ENCODE measurements at places on chromosomes 7 and 10. TPM values are rescaled to one million over a fixed set of nuclear protein-coding genes. Genes with fewer than 3 reads are reported as not detected.

The PDGFA gene
- 120 TPM for total RNA-seq

The AMZ1 gene
- total RNA-seq: 2.4 TPM

- no peak for DNase-seq
Observed at GRCh38 chr7:8134089-8134733, 127.8 kb downstream of the ICA1 start.

DNA sequence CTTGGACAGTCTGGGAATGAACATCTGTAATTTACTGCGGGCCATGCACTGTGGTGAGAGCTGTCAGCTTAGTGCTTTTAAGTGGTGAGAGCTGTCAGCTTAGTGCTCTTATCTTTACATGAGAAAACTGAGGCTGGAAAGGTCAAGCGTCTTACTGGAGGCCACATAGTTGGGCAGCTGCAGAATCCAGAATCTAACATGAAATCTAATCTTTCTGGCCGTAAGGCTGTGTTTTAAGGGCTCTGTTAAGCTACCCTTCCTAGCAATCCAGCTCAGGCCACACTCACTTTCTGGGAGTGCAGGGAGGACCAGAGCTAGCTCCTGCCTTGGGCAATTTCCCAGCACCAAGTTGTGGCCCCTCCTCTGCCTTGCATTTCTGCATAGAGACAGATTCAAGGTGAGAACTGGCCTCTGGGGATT lies 70.2 kb downstream of the SORCS3 start:
- peak; percentile 57 for DNase-seq

GRCh38 chr7:150965273-150965830 lies 12.8 kb downstream of the KCNH2 start:
- no peak for DNase-seq

DNA sequence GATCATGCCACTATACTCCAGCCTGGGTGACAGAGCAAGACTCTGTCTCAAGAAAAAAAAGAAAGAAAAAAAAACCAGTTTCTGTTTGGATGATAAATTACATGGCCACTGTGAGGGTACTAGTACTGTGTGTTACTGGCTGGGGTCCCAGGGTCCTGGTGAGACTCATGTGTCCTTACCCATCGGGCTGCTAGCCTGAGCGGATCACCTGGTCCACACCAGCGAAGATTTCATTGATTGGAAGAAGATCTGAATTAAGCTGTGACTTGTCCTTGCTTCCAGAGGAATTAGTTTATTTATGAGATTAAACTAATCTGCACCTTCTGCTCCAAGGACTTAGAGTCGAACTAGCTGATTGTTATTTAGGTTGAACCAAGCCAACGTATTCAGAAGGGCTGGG lies 40.0 kb upstream of the BAMBI start:
- no peak for DNase-seq
